Endothelial cell of umbilical vein (primary cell): ENCODE measurements at places on chromosomes 2 and 18. TPM values are rescaled to one million over a fixed set of nuclear protein-coding genes. Genes with fewer than 3 reads are reported as not detected.

DNA sequence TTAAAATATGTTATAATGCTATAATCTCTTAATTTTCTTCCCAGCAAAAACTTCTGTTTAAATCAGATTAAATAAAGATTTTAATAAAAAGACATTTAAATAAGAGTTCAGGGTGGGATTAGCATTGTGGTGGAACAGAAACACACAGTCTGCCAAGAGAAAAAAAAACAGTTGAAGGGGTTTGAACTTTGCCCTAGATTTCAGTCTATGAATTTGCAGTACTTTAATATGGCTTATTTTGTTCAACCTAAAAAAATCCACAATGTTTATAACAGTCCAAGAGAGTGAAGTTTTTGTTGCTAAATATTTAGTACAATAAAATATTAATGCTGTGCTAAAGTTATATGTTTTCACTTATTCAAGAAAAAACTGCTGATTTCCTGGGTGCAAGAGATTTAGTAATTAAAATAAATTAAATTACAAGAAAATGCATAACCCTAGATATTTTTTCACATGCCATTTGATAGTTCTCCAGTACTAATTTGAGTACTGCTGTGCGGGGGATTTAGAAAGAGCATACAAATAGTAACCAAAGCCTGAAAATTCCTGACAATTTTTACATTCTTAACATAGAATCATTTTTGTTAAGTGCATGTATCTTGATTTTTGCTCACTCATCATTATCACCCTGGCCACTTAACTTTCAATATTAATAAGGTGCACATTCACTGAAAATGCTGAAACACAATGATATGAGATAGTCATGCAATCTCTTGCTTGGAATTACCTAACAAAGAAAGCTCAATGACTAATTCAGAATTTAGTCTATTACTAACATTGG, 52.6 kb downstream of the SLC40A1 start:
- no peaks in the 10 kb centered on the region for H3K36me3 ChIP-seq
- H3K27ac ChIP-seq = no peak overlapping the region
- no peaks in the 10 kb centered on the region for H3K27me3 ChIP-seq
- H3K4me3 ChIP-seq = no peak overlapping the region

DNA sequence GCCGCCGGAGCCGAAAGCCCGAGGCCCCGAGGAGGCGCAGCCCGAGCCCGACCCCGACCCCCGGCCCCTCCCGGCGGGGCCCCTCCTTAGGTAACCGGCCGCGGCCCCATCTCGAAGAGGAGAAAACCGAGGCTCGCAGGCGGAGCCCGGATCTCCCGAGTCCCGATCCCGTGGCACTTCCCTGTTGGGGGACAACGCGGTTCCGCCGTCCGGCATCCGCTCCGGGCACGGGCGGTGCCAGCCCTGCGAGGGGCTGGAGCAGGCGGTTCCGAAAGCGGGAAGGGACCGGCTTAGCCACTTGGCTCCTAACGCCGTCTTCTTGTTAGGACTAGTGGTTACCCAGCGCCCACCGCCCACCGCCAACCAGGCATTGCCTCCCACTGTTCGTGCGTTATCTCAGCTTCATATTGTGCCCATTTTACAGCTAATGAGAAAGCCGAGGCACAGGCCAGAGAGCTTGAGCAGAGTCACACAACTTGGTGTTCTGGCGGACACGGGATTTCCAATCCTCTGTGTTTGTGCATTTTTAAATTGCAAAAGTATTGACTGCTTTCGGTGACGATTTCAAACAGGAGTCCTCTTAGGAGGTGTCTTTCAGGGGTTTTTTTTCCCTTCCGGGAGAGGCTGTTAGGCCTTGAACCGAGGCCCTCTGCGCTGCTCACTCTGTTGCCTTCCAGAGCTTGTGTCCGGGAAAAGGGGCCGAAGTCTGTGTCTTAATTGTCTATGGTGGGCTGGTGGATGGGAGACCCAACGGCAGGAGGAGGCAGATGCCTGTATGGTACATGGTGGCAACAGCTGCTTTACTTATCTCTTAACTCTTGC, 562 bp downstream of the CENPA start:
- peaks cover 3% of the 10 kb centered on the region for H3K36me3 ChIP-seq
- peak overlapping the region; percentile 96 for H3K4me3 ChIP-seq
- no peaks in the 10 kb centered on the region for H3K27me3 ChIP-seq
- peaks cover 13% of the 10 kb centered on the region for H3K4me1 ChIP-seq
- H3K27ac ChIP-seq = peak overlapping the region; percentile 46

The KIAA2012 gene
- polyA plus RNA-seq = not detected in 2 replicates

The ATOH8 gene
- polyA plus RNA-seq = 10.3 and 13.8 TPM in 2 replicates

The SLC19A3 gene
- polyA plus RNA-seq = 0.01 and 0.13 TPM in 2 replicates

The TEX44 gene
- polyA plus RNA-seq = not detected in 2 replicates
